ENCODE measurements at places on chromosomes 2 and 18. TPM values are rescaled to one million over a fixed set of nuclear protein-coding genes. Genes with fewer than 3 reads are reported as not detected.

- no peak overlapping the region for H3K4me3 ChIP-seq
- no peaks in the 10 kb centered on the region for H3K4me1 ChIP-seq
- H3K27ac ChIP-seq = no peak overlapping the region
- no peak for DNase-seq
- H3K36me3 ChIP-seq = no peaks in the 10 kb centered on the region
- H3K27me3 ChIP-seq = peaks cover 3% of the 10 kb centered on the region
Observed at GRCh38 chr2:47654790-47655562, 128.0 kb upstream of the MSH6 start.

- DNase-seq = no peak
- H3K4me1 ChIP-seq = no peaks in the 10 kb centered on the region
Observed at GRCh38 chr2:207126724-207127308, 38.9 kb downstream of the KLF7 start.

The NLRC4 gene
- total RNA-seq = not detected

GRCh38 chr2:173898996-173899395 is 66.2 kb downstream of the SP3 start:
- no peaks in the 10 kb centered on the region for H3K27me3 ChIP-seq
- peaks cover 9% of the 10 kb centered on the region for H3K36me3 ChIP-seq
- H3K4me1 ChIP-seq = peaks cover 19% of the 10 kb centered on the region
- peak overlapping the region; percentile 62 for H3K4me3 ChIP-seq

DNA sequence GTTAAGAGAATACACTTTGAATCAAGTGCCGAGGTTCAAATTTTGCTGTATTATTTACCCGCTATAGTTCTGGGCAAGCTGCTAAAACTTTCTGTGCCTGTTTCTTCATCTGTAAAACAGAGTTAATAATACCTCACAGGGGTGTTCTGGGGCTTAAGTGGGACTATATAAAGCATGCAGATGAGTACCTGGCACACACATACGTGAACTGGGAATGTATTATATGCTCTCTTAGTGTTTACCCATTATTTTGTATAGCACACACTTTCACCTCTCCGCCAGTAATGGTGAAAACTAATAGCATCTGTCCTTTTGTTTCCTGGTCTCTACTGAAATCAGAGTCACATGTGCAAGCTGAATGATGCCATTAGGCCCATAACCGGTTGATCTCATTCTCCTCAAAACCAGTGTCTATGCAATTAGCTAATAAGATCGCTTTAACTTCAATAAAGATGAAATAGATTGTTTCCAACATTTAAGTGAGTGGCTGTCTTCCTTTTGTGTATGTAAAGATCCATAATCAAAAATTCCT is 3.8 kb upstream of the CDKL4 start:
- DNase-seq = no peak
- no peak overlapping the region for H3K27ac ChIP-seq
- peaks cover 2% of the 10 kb centered on the region for H3K27me3 ChIP-seq
- H3K4me1 ChIP-seq = peaks cover 16% of the 10 kb centered on the region
- H3K36me3 ChIP-seq = peaks cover 22% of the 10 kb centered on the region

- no peaks in the 10 kb centered on the region for H3K27me3 ChIP-seq
- H3K4me1 ChIP-seq = peaks cover 25% of the 10 kb centered on the region
- H3K27ac ChIP-seq = peak overlapping the region; percentile 25
- no peak for DNase-seq
- peak overlapping the region; percentile 75 for H3K4me3 ChIP-seq
Observed at GRCh38 chr2:25250331-25251070, 82.1 kb upstream of the POMC start.
